ENCODE measurements at places on chromosomes 3 and 15. TPM values are rescaled to one million over a fixed set of nuclear protein-coding genes. Genes with fewer than 3 reads are reported as not detected.

Gene SKIL
- total RNA-seq: 18.0 TPM

Gene CCDC54
- total RNA-seq: not detected

Gene FANCD2OS
- not detected for total RNA-seq

Gene PSMA4
- total RNA-seq: 315 TPM

Gene INSYN1
- 9.6 TPM for total RNA-seq

Gene CPA3
- not detected for total RNA-seq

Gene PLSCR1
- total RNA-seq: 27.5 TPM

Gene ZNF710
- total RNA-seq: 64.4 TPM

Gene ISG20
- total RNA-seq: 1.1 TPM

Gene SLC12A1
- total RNA-seq: 0.20 TPM

Gene CCDC13
- total RNA-seq: 2.0 TPM

Gene AADACL2
- not detected for total RNA-seq

Gene APOD
- 1.1 TPM for total RNA-seq

Gene AGBL1
- 0.05 TPM for total RNA-seq

Gene RUVBL1
- 93.1 TPM for total RNA-seq

Gene HMCES
- 61.2 TPM for total RNA-seq

Gene CD200
- 67.0 TPM for total RNA-seq

Gene GP9
- not detected for total RNA-seq

Gene PLCB2
- 8.7 TPM for total RNA-seq

Measured in neural crest cell (in vitro differentiated cells).